ENCODE measurements at places on chromosomes 11 and 22.

GRCh38 chr11:112858289-112859023 lies 102.8 kb upstream of the NCAM1 start:
- DNase-seq = no peak

GRCh38 chr22:26065847-26066246 lies 103.4 kb upstream of the SEZ6L start:
- DNase-seq = no peak

DNA sequence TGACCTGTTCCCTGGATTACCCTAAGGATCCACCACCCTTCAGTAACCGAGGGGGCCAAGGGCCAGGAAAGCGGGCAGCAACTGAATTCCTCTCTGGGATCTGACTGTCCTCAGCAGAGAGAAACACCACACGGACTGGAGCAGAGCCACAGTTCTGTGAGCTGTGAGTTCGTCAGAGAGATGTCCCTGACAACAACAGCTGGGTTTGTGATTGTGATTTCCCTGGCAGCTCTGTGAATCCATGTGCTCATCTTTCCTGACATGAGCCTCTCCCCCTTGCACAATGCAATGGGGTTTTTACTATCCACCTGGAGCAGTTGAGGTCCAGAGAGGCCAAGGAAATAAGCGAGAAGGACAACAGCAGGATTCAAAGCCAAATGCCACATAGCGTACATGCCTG lies 69.4 kb upstream of the AMPD3 start:
- no peak for DNase-seq

DNA sequence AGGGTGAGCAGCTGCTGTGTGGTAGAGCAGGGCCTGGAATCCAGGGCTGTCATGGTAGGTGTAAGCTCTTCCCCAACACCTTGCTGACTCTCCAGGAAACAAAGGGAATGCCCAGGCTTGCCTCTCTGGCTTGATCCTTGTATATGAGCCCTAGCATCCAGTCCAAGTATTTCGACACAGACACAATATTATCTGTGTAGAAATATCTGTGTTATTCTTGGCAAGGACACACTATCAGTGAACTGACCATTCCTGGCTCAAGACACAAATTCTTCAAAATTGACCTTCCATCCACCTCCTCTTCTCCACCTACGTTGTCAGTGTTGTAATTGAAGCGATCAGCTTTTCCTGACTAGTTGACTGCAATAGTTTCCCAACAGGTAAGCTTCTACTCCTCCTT lies 312.0 kb upstream of the NARS2 start:
- no peak for DNase-seq

GRCh38 chr11:31932879-31933278 lies 121.8 kb upstream of the PAX6 start:
- DNase-seq = no peak

DNA sequence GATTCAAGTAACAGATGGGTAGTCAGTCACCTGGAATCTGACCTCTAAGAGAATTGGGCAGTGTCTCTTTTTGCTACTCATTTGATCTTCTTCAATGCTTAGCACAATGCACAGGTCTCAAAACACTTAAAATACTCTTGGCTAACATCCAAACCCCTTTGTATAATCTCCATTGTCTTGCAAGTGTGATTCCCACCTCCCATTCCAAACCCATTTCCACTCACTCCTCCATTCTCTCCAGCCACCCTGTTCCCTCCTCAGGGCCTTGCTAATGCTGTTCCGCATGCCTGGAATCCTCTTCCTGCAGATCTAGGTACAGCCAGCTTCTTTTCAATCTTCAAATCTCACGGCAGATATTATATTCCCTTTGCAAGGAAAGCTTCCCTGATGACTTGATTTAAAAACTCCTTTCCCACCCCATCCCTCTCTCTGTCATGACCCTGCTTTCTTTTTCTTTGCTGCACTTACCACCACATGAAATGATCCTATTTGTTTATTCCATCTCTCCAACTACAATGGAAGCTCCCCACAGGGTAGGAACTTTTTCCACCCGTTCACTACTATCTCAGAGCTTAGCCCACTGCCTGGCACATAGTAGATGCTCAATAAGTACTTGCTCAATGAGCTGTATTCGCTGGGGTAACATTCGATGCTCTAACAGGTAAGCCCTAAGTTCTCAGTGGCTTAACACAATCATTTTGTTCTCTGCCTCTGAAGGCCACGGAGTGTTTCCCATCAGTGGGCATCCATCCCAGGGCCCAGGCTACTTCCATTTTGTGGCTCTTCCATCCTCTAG lies 121.7 kb downstream of the MN1 start:
- DNase-seq = no peak

DNA sequence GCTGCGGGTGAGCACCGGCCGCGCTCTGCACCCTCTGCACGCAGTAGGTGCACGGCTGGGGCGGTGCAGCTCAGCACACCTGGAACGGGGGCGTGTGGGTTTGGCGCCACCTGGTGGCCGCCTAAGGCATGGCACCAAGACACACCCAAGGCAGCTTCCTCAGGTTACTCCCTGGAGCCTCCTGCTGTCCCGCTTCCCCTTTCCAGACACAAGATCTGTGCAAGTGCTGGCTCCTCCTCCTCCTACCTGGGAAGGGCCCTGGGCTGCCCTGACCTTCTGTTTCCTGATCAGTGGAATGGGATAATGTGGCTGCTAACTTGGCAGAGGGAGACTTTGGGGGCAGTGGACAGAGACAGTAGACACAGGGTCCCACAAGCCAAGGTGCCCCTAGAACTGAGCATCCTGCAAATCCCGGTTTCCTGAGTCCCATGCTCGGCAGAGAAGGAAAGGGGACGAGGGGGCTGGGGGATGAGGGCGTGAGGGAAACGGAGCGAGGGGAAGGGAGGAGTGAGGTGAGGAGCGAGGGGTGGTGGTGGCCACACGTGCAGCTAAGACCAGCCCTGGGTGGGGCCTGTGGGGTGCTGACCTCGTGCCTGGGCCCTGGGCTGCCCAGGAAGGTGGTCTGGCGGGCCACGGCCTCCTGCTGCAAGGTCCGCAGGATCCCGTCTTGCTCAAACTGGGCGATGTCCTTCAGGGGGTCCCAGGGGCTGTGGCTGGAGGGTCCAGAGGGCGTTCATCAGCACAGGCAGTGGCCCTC lies 34.8 kb upstream of the CARS1 start:
- DNase-seq = peak; percentile 53

DNA sequence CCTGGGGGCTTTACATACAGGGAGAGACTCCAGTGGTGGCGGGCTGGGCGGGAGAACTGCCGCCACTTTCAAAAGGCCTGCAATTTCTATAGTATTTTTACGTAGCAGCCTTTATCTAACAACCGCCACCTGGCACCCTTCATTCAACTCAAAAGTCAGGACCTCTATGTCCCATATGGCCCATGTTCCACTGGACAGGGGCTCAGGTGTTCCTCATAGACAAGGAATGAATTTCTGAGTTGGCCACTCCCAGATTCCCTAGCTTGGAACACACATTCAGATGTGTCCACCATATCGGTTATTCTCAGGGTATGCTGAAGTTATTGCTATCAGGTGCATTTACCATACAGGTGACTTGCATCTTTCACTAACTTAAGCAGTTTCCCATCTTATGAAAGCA lies 29.9 kb downstream of the RNF169 start:
- no peak for DNase-seq

DNA sequence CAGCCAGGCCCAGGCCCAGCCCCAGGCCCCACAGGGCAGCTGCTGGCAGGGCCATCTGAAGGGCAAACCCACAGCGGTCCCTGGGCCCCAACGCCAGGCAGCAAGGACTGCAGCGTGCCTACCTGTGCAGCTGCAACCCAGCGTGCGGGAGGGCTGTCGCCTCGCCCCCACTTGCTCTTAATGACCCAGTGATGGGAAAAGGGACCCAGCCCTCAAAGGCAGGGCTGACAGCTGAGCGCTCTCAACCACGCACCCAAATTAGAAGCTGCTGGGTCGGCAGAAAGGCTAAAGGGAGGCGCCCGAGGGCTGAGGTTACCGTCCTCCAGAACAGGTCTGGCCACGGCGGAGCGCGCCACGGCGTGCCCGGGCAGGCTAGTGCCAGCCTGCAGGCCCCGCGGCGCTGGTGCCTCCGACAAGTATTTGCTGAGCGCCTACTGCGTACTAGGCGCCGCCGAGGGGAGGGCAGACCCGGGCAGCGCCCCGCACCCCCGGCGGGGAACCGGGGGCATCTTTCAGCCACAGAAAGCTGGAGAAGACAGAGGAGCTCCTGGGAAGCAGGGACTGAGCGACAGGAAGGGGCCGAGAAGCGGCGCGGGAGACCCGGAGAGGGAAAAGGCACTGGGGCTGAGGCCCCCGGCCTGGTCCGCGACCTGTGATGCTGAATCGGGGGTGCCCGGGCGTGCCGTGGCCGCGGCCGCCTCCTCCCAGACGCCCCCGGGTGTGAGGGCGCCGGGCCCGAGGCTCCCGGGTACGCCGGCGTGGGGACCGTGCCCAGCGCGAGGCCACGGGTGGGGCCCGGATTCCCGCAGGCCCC lies 773 bp downstream of the HRAS start:
- no peak for DNase-seq

DNA sequence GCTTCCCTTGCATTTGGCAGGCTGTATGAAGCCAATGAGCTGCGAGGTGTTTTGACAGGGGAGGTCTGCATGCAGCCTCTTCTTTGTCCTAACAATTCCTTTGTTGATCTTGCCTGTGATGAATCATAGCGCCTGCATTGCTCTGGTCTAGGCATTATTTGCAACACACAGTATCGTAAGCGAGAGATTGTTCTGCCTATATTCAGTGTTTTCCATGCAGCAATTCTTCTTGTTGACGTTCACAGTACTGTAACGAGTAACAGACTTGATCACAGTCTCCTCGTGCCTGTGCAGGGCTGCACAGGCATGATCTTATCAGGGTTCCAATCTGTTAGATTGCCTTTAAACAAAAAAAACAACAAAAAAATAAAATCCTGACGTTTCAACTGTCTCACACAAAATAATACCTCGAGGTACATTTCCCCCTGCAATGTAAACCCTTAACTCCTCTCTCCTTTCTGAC lies 13.9 kb upstream of the ADSL start:
- DNase-seq = no peak
